ENCODE measurements at places on chromosomes 1 and 21.

GRCh38 chr1:17907999-17908398 is 152.9 kb downstream of the ACTL8 start:
- DNase-seq: no peak

DNA sequence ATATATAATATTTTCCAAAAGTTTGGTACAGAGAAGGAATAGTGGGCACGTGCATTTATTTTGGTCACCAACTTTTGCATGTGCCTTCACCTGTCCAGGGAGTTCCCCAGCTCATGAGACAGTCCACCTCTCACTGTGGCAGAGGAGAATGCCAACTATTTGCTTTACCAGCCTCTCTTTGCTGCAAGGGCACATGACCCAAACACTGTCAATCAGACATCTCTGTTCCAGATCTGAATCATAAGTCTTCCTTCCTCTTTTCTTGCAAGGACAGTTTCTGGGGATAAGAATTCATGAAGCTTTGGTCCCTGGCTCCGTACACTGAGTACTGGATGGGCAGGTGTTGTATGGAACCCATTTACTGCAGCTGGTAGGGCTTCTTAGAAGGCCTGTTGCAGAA is 38.6 kb downstream of the C1orf87 start:
- no peak for DNase-seq

- no peak for DNase-seq
Observed at GRCh38 chr1:172827301-172827700, 168.4 kb downstream of the FASLG start.

DNA sequence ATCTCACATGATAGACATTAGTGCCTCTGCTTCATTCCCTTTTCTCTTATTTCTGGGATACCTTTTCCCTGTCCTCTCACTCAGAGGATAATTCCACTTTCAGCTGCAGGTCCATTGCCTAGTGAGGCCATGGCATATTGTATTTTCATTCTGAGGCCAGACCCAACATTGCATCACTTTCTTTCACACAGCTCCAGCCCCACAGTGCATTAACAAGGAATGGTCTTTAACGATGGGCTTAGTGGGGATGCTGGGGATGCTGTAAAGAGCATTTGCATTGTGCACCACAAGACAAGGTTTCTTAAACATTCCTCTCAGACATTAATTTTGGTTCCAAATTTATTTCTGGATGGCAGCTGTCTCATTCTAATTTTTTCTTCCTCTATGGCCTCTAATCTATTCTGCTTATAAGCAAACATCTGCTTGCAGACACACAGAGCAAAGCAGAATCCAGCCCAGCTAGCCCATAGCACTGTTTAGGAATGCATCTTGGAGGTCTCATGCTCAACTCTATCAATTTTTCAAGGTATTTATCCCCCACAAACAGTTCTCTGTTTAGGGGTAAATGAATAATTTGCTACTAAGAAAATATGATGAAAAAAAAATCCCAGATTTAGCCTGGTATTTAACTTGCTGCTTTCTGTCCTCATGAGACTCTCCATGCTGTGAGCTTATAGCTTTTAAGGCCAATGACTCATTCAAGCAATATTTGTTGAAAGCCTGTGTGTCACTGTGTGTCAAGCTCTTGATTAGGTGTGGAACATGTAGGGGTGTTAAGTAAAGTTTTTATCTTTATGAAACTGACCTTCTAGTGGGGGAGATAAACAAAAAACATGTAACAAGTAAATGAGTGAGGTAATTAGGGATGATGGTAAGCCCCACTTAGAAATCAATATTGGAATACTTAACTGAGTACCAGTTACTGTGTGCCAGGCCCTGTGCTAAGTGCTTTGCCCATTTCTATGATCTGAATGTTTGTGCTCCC is 44.5 kb upstream of the CCDC190 start:
- no peak for DNase-seq

GRCh38 chr1:61400131-61400770 is 317.9 kb downstream of the NFIA start:
- DNase-seq: no peak

- no peak for DNase-seq
Observed at GRCh38 chr21:42687796-42688195, 34.4 kb downstream of the PDE9A start.

- no peak for DNase-seq
Observed at GRCh38 chr1:241536304-241536703, 4.1 kb downstream of the KMO start.

DNA sequence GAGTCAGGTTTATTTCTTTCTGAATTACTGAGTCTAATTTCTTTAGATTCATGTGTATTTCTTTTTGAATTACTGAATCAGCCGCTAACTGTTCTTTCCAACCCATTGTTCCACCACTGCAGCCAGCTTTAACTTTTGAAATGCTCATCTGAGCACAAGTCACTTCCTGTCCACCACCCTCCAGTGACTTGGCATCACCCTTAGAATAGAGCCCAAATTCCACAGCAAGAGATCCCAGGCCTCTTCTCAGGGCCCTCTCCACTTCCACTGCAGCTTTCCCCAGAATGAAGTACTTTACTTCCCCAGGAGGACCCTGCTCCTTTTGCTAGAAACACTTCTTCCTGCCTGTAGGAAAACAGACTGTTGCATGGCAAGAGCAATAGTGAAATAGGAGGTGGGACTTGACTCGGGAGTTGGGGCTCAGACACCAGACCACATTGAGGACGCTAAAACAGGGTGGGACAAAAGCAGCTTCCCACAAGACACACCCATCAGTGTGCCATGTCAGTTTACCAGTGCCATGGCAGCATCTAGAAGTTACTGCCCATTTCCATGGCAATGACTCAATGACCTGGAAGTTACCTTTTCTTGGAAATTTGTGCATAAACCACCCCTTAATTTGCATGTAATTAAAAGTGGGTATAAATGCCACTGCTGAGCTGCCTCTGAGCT is 56.5 kb upstream of the ADAR start:
- DNase-seq: no peak

DNA sequence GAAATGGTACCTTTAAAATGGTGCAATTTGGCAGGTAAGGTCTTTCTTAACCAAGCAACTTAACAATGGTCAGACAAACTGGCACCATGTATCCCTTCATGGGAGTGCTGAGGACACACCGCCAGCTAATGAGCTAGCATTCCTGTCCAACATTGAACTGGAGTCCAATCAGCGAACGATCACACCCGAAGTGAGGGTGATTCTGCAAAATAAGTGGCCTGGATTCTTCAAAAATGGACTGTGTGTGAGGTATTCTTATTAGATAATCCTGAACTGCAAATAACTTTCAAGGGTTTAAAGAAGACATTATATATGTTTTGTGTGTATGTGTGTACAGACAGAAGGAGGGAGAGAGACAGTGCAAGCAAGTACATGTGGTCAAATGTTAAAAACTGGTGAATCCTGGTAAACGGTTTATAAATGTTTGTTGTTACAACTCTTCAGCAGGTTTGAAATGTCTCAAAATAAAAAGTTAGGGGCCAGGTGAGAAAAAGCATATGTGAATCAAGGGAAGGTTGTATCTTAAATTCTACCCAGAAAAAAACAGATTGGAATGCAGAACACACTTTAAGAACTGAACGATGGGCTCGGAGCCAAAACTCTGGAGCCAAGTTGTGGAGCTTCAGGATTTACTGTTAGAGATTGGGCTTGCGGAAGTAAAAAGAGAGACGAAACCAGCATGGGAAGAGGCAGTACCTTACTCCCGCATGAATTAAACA is 20.9 kb downstream of the GADD45A start:
- no peak for DNase-seq

- DNase-seq: no peak
Observed at GRCh38 chr1:50047916-50048694, 24.4 kb upstream of the AGBL4 start.

- no peak for DNase-seq
Observed at GRCh38 chr1:234980645-234981396, 147.8 kb downstream of the TOMM20 start.

GRCh38 chr1:5729636-5730145 is 262.5 kb downstream of the NPHP4 start:
- no peak for DNase-seq

- DNase-seq: no peak
Observed at GRCh38 chr21:44686000-44686781, 4.2 kb upstream of the KRTAP12-1 start.

GRCh38 chr1:15799928-15800835 is 7.3 kb downstream of the UQCRHL start:
- no peak for DNase-seq

GRCh38 chr1:226466296-226466695 is 58.4 kb upstream of the PARP1 start:
- DNase-seq: no peak

- no peak for DNase-seq
Observed at GRCh38 chr1:203120325-203121153, 7.0 kb upstream of the ADORA1 start.

DNA sequence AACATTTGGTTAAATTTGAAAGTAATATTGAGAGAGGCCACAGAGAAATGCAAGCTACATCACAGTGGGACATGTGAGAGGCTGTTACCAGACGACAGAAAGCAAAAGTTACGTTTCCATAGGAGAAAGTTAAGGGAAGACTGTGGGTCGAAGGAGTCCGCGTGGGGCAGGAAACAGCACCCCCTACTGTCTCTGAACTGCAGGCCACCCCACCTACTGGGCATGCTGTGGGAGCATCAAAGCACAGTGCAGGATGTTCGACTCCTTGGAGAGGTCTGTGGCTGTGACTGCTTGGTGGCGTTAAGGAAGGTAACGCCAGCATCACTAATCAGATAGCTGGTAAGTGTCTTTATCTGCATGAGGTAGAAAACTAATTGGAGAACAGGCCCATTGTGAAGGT is 123.9 kb downstream of the PTBP2 start:
- peak; percentile 18 for DNase-seq

- no peak for DNase-seq
Observed at GRCh38 chr1:117795792-117796191, 133.6 kb downstream of the GDAP2 start.

- DNase-seq: no peak
Observed at GRCh38 chr21:34085129-34085528, 11.8 kb downstream of the MRPS6 start.

GRCh38 chr1:87279536-87279875 is 49.2 kb upstream of the LMO4 start:
- no peak for DNase-seq

DNA sequence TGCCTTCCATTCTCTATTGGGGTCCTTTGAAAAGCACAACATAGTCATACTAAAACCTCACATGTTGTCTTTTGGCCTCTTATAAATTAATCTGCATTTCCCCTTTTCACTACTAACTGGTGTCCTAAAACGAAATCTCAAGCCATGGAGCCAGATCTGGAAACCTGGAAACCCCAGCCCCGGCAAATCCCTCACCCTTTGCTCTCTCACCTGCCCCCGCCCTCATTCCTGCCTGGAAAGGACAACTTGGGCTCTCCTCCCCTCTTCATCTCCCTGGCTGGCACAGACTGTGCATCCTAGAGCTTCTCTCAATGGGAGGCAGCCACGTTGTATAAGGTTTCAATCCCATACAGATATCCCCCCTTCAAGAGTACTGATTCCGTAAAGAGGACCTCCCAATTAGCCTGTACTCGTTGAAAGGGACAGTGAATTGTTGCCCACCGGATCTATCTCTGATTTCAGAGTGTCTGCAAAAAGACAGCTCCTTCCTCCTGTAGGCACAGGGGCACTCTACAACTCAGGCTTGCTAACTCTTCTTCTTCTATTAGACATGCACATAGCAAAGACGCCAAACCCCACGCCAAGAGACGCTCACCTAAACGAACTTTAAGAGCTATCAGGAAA is 1.4 kb downstream of the DUSP10 start:
- DNase-seq: no peak

- no peak for DNase-seq
Observed at GRCh38 chr1:88472298-88472697, 211.8 kb upstream of the PKN2 start.

GRCh38 chr1:81406292-81406999 is 394.3 kb upstream of the ADGRL2 start:
- DNase-seq: no peak

GRCh38 chr1:243657793-243658192 is 192.2 kb downstream of the AKT3 start:
- DNase-seq: no peak

DNA sequence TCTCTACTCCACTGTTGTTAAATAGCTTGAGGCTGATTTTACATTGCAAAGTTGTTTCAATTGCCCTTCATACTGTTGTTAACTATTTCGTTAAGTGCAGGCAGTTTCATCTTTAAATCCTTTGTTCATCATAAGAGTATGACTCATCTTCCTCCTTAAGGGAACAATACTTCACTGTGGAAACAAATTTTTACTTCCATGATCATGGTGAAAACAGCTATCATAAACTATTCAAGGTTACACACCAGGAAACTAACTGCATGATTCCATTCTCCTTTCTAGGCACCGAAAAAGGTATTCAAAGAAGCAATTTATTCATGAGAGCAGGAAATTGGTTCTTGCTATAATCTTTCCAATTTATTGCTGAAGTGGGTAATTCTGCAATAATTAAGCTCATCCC is 593.2 kb downstream of the LRRIQ3 start:
- no peak for DNase-seq

DNA sequence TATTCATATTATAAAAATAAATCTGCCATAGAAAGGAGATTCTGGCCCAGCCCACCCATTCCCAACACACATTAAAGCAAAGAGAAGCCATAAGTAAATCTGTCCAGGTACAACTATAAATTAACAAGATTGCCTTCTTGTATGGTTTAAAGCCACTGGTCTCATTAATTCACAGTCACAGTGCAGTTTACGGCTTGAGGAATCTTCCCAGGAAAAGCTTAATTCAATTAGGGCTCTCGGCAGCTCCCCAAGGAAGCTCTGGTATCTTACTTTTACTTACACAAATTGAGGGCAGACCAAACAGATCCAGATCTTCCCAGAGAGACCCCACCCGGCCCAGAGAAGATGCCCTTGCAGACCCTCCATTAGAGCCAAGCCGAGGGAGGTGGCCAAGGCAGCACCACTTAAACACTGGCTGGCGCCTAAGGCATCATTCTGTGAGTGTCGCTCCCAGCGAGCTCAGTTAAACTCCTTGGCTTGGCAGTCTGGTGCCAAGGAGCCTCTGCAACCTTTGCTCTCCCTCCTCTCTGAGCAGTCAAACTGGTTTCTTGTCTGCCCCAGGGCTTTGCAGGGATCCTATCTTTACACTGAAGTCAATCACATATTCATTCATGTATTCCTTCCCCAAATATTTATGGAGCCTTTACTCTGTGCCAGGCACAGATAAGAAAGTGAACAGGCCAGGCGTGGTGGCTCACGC is 10.7 kb downstream of the SLC9A1 start:
- no peak for DNase-seq

DNA sequence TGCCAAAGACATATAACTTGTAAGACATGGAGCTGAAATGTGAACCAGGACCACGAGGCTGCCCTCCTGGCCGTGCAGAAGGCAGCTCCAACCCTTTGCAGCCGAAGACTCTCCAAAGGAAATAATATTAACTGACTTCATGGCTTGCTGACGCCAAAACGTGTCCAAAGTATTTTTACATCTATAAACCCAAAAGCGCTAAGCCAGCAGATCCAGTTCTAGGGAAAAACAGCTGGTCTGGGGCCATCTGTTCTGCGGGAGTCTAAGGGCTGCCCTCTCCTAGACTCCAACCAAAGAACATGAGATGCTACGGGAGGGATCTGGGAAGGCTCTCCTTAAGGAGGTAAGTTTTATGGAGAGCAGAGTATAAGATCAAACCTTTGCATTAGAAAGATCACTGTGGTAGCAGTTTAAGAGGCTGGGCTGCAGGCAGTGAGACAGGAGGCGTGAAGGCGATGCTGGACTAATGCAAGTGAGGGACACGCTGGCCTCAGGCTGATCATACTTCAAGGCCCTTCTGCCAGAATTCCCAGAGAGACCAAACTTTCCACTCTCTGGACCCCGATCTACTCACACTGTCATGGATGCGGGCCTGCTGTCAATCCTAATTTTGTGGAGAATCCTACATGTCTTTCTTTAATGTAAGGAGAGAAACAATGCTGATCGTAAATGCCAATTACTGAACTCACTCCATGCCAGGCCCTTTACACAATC is 1.2 kb downstream of the TMEM53 start:
- DNase-seq: no peak

GRCh38 chr1:190479516-190479915 is 1.9 kb upstream of the BRINP3 start:
- DNase-seq: no peak

Measured in GM19239 (cell line).